ENCODE measurements at places on chromosomes 1 and 21.

DNA sequence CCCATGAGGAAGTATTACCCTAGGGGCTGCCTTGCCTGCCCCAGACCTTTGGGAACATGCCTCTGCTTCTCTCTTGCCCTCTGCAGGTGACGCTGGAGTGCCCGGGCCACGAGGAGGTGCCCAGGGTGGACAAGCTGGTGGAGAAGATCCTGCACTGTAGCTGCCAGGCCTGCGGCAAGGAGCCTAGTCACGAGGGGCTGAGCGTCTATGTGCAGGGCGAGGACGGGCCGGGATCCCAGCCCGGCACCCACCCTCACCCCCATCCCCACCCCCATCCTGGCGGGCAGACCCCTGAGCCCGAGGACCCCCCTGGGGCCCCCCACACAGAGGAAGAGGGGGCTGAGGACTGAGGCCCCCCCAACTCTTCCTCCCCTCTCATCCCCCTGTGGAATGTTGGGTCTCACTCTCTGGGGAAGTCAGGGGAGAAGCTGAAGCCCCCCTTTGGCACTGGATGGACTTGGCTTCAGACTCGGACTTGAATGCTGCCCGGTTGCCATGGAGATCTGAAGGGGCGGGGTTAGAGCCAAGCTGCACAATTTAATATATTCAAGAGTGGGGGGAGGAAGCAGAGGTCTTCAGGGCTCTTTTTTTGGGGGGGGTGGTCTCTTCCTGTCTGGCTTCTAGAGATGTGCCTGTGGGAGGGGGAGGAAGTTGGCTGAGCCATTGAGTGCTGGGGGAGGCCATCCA is 7.8 kb upstream of the HTR6 start:
- DNase-seq: no peak

DNA sequence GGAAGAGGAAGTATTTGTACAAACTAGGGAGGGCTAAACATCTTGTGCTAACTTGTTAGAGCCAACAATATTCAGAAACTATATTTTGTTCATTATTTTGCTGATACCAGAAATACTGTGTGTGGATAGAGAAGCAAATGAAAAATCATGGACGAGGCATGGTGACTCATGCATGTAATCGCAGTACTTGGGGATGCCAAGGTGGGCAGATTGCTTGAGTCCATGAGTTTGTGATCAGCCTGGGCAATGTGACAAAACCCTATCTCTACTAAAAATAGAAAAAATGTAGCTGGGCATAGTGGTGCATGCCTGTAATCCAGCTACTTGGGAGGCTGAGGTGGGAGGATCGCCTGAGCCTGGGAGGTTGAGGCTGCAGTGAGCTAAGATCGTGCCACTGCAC is 13.4 kb downstream of the LRRC41 start:
- DNase-seq: no peak

- DNase-seq: peak; percentile 55
These were observed 476.3 kb upstream of the RUNX1 start for GRCh38 chr21:35525443-35525842.

GRCh38 chr1:118217141-118217838 is 32.3 kb upstream of the SPAG17 start:
- DNase-seq: no peak

GRCh38 chr1:44242746-44243145 is 29.5 kb downstream of the DMAP1 start:
- no peak for DNase-seq

- DNase-seq: no peak
These were observed 200.3 kb downstream of the DSCAM start for GRCh38 chr21:40646651-40647050.

GRCh38 chr1:223667484-223668182 is 2.1 kb upstream of the CAPN8 start:
- DNase-seq: no peak

- peak; percentile 29 for DNase-seq
These were observed at the start of gene CNTN2 for GRCh38 chr1:205042911-205043806. CNTN2 (plus strand) TSS chr1:205043212; CDS start chr1:205053186, 9,974 bp downstream.

GRCh38 chr1:40450495-40451237 is 390 bp downstream of the ZFP69B start:
- DNase-seq: peak; percentile 51

DNA sequence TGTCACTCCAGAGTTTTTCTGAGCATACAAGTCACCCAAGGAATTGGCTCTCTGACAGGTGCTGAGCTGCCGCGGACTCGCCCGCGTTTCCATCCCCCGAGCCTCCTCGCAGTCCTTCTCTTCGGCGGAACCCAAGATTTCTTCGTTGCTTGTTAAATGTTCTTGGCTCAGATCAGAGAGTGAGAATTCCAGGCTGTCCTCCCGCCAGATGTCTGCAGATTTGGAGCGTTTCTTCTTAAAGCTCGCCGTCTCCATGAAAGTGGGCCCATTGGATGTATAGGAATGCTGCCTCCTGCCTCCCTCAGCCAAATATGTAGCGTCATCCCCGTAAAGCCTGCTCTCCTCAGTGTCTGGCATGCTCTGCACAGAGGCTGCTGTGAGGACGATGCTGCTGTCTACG is 77.8 kb downstream of the TIAM1 start:
- DNase-seq: no peak

- DNase-seq: peak; percentile 29
These were observed 162.3 kb downstream of the PSMG1 start for GRCh38 chr21:39020751-39021477.

DNA sequence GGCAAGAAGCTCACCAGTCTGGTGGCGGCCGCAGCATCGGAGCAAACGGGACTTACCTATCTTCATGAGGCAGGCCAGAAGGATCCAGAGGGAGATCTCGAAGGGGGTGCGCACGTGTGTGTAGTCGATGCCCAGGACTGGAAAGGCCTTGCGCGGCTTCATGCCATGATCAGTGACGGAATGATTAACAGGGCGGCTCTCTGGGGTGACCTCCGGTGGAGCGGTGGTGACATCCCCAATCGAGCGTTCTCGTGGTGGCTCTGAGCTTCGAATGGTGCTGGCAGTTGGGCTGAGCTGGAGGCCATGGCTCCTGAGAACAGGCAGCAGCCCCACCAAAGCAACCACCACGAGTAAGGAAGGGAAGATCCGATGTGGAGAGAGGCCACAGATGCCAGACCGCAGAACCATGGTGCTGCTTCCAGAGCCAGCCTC is 982 bp downstream of the SLC9A1 start:
- no peak for DNase-seq

GRCh38 chr1:24351247-24351646 is 32.1 kb downstream of the GRHL3 start:
- no peak for DNase-seq

- DNase-seq: no peak
These were observed 4.9 kb upstream of the PRDM2 start for GRCh38 chr1:13694886-13695684.

GRCh38 chr1:89672489-89673183 is 39.7 kb downstream of the LRRC8C start:
- DNase-seq: no peak

- no peak for DNase-seq
These were observed 279.8 kb upstream of the VAMP3 start for GRCh38 chr1:7491109-7491817.

- DNase-seq: no peak
These were observed 77.3 kb downstream of the DHRS3 start for GRCh38 chr1:12540580-12541273.

DNA sequence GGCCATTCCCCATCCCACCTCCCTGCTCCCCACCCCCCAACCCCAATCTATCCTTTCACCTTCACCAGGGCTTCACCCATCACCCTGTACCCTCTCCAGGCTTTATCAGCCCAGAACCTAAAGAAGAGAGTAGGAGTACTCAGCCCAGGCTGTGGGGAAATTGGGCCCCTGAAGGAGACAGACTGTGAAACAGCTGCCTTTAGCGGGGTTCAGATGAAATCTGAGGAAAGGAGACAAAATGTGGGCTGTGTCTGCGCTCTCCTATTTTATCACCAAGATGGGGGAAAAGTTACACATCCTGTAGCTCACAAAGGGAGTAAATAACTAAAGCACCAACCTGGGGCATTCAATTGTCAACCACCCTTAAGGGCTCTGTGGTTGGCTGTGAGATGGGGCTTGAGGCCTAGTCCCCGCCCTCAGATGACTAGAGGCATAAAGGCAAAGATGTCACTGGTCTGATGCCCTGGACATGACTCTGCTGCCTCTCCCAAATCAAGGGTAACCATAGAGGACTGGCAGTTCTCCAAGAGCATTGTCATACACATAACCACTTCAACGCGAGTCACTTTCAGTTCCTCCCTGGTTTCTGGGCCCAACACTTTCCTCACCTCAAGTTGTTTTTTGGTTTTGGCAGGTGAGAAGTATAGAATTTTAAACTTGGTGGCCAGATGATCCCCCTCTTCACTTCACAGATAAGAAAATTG is 30.0 kb downstream of the SLC27A3 start:
- peak; percentile 98 for DNase-seq

DNA sequence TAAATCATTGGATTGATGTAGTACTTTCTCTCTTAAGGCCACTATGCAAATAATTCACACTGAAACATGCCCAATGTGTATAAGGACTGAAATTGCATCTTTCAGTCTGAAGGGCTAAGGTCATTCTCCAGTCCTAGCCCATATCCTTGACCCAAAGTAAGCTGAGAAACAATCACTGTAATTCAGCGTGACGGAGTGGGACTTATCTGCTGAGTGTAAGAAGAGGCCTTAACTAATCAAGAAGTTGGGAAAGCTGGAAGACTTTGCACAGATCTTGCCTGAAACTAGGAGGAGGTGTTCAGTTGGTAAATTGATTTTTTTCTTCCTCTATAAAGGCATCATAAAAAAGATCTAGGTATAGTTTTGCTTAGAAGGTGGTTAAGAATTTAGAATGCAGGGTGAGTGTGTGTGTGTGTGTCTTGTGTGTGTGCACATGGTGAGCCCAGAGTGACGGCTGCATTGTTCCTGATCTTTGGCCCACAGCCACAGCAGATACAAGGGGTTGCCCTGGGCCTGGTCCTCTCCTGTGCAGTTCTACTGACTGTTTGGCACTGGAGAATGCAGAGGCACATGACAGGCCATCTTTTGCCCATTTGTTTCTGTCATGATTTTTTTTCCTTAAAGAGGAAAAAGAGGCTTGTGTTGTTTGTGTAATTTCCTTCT is 13.3 kb upstream of the PPP2R5A start:
- no peak for DNase-seq

GRCh38 chr1:178566187-178566586 is 53.3 kb downstream of the TEX35 start:
- DNase-seq: no peak

DNA sequence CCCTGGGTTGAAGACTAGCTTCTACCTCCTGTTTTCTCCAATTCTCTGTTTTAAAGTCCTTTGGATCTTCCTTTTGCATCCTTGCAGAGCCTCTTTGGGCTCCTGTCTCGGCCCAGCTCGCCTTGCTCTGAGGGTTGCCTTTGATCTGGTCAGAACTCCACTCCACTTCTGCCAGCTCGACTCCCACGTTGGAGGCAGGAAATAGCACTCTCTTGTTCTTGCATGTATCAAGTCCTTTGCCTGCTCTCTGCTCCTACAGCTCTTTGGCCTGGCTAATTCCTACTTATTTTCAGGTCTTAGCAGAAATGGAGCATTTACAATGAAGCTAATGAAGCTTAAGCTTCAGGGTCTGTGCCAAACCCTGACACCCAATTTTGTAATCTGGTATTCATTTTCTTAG is 21.1 kb upstream of the B3GALNT2 start:
- DNase-seq: no peak

DNA sequence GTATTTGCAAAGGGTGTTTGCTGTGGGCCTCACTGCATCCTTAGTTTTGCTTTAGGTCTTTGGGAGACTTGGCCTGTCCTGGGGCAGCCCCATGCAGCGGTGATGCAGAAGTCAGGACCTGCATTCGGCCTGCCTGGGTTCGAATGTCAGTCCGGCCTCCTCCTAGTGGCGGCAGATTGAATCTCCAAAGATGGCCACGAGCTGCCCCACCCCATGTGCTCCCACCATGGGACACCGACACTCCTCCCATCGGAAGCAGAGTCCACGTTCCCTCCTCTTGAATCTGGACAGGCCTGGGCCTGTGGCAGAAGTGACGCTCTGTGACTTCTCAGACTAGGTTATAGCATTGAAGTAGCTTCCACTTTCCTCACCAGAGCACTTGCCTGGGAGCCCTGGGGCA is 16.3 kb upstream of the NPPB start:
- no peak for DNase-seq

DNA sequence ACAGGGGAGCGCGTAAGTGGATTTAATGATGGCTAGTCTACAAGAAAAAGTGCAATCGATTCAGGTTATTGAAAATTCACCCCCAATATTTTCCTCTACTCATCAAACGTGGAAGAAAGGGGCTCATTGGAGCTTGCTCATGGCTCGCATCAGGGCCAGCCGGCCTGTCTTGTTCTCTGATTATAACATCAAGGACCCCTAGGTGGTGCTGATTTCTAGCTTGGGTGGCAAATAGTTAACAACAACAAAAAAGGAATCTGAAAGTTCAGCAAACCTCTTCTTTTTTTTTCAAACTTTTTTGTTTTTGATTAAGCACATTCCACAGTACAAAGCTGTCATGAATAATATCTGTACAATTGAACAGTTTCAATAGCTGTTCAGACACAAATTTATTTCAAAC is 35.8 kb upstream of the SOD1 start:
- DNase-seq: peak; percentile 15

DNA sequence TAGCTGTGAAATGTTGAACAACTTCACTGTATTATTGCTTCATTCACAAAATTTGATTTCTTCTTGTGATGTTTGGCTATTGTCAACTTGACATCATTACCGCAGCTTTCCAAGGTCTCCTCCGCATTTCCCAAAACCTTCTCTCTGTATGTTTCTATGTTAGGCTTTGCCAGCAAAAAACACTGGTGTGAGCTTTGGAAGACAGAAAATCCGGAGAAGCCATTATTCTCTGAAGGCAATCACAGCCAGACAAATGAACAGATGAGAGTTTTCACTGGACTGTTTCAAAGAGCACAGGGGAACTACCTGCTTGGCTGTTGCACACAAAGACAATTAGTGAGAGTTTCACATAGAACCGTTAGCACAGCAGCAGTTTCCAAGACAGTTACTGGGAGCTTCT is 609.6 kb downstream of the BRINP3 start:
- no peak for DNase-seq

GRCh38 chr1:6027591-6027990 is 18.1 kb upstream of the KCNAB2 start:
- DNase-seq: peak; percentile 57

GRCh38 chr1:201731142-201731541 is 97.8 kb upstream of the IPO9 start:
- DNase-seq: no peak

DNA sequence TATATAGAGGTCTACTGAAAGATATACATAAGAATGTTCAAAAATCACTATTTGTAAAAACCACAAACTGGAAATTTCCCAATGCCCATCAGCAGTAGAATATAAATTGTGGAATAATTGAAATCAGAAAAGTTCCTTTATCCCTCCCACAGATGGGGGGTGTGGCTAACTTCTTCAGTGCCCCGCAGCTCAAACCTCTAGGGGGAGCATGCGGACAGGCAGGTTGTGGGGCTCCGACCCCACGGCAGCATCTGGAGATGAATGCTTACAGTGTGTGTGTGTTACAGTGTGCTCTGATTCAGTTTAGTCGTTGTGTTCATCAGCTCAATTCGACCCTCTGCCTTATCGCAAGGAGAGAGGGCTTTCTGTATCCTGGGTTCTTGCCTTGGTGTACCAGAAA is 262.1 kb upstream of the LRRC7 start:
- DNase-seq: peak; percentile 38

- DNase-seq: no peak
These were observed 36.7 kb upstream of the MAGI3 start for GRCh38 chr1:113353580-113353979.
